NCI-H146 (cell line): ENCODE measurements at places on chromosomes 3 and 15.

GRCh38 chr3:169146179-169146665, 517.3 kb downstream of the MECOM start:
- peak; percentile 25 for DNase-seq

GRCh38 chr15:99328106-99329072, 77.1 kb downstream of the LRRC28 start:
- no peak for DNase-seq

GRCh38 chr3:77134769-77135168, 94.9 kb downstream of the ROBO2 start:
- DNase-seq, result peak; percentile 59

GRCh38 chr3:11530153-11530721, 113.5 kb downstream of the VGLL4 start:
- peak; percentile 59 for DNase-seq

DNA sequence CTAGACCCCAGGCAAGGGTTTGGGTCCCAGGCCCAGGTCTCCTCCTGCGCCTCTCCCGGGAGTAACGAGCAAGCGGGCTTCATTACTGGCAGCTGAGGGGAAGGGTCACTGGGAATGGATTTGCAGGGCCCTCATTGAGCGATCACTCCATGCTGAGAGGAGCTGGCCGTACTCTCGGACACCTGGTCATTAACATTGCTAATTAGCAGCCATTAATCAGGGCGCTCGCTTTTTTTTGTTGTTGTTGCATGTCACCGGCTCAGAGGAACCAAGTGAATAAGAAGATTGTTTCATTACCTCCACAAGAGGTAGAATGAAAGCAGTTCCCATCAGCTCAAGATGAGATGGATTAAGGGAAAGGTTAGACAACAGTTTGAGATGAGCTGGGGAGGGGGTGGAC, 293.0 kb upstream of the ATP11B start:
- peak; percentile 96 for DNase-seq

GRCh38 chr3:133393691-133394474, 6.0 kb upstream of the BFSP2 start:
- no peak for DNase-seq

- no peak for DNase-seq
Measured at GRCh38 chr3:127730666-127731295, 58.0 kb downstream of the ABTB1 start.

DNA sequence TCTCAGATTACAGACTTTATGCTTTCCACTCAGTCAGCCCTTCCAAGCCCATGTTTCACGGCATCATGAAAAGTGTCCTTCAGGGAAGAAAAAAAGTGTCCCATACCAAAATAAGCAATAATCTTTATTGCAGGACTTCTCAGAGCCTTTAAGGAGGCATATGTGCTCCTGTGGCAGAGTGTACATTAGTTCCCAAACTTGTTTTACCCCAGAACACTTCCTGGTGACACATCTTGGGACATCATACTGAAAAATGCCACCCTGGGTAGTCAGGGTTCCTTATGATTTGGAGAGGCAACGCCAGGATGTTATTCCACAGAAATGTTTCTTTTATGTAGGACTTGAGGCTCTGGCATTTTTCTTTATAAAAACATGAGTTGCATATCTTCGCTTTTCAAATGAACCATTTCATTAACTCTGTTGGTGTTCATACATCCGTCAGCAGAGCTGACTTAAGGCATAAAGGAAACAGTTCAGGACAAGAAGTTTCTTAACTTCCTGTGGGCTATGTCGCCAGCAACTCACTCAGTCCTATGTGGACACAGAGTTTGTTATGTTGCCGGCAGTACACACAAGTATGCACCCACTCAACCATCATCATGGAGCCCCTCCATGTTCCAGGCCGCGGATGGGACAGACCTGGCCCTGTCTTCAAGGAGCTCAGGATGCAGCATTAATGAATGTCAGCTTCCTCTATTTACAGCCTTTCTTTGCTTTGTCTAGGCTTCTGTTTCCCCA, 63.8 kb downstream of the CASR start:
- DNase-seq, result no peak

DNA sequence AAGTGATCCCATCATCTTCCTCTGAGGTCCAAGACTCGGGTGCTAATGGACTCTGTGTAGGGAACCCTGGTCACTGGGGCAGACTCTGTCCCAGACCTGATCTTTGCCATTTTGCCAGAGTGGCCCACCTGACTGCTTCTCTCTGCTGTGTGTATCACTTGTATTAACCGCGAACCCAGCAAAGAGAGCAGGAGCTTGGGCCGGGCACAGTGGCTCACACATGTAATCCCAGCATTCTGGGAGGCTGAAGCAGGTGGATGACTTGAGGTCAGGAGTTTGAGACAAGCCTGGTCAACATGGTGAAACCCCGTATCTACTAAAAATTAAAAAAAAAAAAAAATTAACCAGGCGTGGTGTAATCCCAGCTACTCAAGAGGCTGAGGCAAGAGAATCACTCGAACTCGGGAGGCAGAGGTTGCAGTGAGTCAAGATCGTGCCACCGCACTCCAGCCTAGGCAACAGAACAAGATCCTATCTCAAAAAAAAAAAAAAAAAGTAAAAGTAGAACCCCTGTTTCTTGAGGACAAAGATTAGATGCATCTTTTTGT, 32.9 kb upstream of the CYP11A1 start:
- no peak for DNase-seq

GRCh38 chr3:180188512-180189309, 152.0 kb upstream of the PEX5L start:
- DNase-seq, result no peak

- no peak for DNase-seq
Measured at GRCh38 chr15:64851503-64851840, 9.8 kb downstream of the PLEKHO2 start.
